Myocyte (in vitro differentiated cells): ENCODE measurements at places on chromosomes 7 and 10. TPM values are rescaled to one million over a fixed set of nuclear protein-coding genes. Genes with fewer than 3 reads are reported as not detected.

Gene NYAP1
- 0.05 TPM in 1 of 2 replicates, not detected in the other for total RNA-seq

Gene OR9A2
- total RNA-seq = not detected in 2 replicates

Gene GOLGA7B
- 0.29 and 0.42 TPM in 2 replicates for total RNA-seq

Gene TMEM178B
- 6.8 and 8.9 TPM in 2 replicates for total RNA-seq

Gene CALHM3
- not detected in 2 replicates for total RNA-seq

Gene DNA2
- total RNA-seq = 4.1 and 5.2 TPM in 2 replicates

Gene TRIL
- 0.40 and 0.42 TPM in 2 replicates for total RNA-seq

Gene ANKRD61
- 0.35 TPM in 1 of 2 replicates, not detected in the other for total RNA-seq

Gene TMEM130
- 0.05 TPM in 1 of 2 replicates, not detected in the other for total RNA-seq

Gene PCGF5
- total RNA-seq = 28.9 and 33.5 TPM in 2 replicates

Gene ENTPD1
- 0.21 and 1.0 TPM in 2 replicates for total RNA-seq

Gene ATOH7
- total RNA-seq = 0.21 and 1.0 TPM in 2 replicates

Gene CRTAC1
- total RNA-seq = not detected in 2 replicates

Gene OR13A1
- not detected in 2 replicates for total RNA-seq

Gene PDIA4
- 193 and 411 TPM in 2 replicates for total RNA-seq

Gene ITGA8
- total RNA-seq = not detected in 2 replicates

DNA sequence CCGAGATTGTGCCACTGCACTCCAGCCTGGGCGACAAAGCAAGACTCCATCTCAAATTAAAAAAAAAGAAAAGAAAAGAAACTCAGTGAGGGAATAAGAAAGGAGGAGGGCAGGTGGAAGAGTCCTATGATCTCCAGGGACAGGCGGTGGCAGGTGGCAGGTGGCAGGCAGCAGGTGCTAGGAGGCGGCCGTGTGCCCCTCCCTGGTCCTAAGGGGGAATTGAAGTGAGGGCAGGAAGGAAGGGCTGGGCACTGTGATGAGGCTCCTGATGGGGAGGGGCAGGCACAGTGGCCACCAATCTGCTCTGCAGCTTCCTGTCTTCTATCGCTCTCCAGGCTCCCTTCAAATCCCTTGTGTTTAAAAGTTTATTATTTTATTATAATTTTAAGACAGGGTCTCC is 41.2 kb upstream of the UBE3C start:
- no peak for DNase-seq

DNA sequence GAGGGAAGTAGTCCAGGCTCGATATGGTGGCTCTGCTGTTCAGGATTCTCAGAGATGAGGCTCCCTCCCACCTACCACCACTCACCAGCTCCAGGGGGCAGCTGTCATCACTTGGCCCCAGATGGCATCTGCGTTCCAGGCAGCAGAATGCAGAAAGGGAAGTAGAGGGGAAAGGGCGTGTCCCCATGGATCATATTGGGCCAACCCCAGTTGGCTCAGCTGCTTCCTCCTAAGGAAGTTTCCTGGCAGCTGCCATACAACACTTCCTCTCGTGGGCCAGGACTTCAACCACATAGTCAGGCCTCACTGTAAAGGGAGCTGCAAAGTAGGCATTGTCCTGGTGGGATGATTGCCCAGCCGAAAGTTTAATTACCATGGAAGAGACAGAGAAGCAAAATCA is 1.6 kb upstream of the TEX36 start:
- DNase-seq = peak; percentile 11

GRCh38 chr7:32298408-32299132 is 191.6 kb downstream of the LSM5 start:
- no peak for DNase-seq

GRCh38 chr10:130708465-130709070 is 572.4 kb downstream of the GLRX3 start:
- DNase-seq = no peak

DNA sequence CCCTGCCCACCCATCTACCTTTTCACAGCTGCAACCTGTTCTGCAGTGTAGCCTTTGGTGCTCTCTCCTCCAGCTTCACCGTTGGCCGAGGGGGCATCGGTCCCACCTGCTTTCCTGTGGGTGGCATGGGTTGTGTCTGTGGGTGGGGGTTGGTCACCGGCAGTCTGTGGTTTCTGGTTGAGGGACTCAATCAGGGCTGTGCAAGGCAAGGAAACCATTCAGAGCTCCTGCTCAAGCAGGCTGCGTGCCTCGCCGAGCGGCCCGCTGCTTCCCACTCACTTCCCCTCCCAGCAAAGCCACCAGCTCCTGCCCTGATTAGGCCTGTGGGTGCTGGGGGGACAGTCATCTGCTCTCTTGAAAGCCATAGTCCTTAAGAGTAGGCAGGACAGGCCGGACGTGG is 9.8 kb downstream of the DNAJB12 start:
- DNase-seq = no peak

GRCh38 chr10:79149662-79150443 is 81.1 kb downstream of the ZMIZ1 start:
- DNase-seq = peak; percentile 78

GRCh38 chr7:111113263-111114017 is 22.5 kb downstream of the LRRN3 start:
- DNase-seq = peak; percentile 56

DNA sequence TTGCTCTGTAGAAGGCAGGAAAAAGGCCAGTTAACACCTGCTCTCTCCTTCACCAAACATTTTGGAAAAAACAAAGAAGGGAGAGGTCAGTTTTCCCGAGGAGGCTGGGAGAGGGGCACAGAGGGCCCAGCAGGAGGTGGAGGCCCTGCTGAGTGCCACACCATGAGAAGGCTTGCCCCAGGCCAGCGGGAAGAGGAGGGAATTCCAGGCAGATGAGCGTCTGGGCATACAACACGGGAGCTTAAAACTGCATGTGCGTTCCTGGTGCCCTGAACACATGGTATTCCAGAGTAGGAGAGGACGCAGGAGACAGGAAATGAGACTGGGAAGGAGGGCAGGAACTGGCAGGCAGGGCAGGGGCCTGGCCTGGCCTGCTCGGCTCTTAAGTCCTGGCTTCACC is 182.4 kb downstream of the CCDC3 start:
- DNase-seq = no peak

DNA sequence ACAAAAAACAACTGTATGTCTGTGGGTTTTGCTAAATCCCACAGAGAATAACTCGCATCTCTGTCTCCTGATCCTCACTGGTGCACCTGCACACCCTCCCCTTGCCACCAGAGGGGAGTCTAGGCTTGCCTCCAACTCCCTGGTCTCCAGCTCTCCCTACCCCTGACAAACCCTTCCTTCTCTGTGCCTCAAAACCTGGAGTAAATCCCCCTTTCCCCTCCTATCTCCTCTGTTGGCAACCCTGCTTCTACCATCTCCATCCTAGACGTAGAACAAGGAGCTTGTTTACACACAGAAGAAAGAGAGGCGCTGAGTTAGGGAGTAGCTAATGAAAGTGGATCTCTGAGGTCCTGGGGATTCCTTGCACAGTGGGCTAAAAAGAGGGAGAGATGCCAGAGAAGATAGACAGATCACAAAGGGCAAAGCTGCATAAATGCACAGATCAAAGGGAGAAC is 6.0 kb downstream of the MBLAC1 start:
- DNase-seq = peak; percentile 76

GRCh38 chr7:121084256-121084655 is 95.7 kb downstream of the CPED1 start:
- DNase-seq = no peak

DNA sequence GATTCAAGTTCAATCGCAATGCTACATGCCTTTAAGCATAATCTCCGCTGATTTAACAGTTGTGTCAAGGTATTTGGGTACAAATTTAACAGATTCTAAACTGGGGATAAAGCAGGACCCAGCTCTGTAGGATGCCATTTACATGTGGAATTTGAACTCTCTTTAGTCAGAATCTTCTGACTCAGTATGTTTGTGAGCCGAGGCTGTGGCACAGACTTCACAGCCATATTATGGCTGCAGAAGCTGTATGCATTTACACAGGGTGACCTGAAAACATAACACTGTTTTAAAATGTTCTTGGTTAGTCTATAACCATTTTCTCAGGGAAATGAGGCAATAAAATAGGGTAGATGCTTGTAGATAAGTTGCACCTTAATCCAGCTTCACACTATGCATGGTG is 8.7 kb downstream of the PDLIM1 start:
- DNase-seq = no peak

- DNase-seq = no peak
Observed at GRCh38 chr10:78850644-78851435, 217.9 kb upstream of the ZMIZ1 start.

DNA sequence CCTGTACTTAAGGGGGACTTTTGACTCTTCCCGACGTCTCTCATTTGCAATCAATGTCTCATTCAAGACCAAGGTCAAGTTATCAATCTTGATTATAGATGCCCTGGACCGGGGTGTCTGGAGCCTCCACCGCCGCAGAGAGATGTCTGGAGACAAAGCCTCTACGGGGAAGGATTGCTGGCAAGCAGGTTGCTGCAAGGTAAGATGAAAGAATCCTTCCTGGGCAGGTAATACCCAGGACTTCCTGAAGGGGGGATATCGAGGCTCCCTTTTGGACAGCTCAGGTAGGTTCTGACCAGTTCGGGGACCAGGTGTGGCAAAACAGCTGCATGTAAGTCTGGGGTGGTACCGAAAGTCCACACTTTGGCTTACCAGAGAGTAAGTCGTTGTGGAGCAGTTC is 12.5 kb upstream of the CUX1 start:
- DNase-seq = no peak

DNA sequence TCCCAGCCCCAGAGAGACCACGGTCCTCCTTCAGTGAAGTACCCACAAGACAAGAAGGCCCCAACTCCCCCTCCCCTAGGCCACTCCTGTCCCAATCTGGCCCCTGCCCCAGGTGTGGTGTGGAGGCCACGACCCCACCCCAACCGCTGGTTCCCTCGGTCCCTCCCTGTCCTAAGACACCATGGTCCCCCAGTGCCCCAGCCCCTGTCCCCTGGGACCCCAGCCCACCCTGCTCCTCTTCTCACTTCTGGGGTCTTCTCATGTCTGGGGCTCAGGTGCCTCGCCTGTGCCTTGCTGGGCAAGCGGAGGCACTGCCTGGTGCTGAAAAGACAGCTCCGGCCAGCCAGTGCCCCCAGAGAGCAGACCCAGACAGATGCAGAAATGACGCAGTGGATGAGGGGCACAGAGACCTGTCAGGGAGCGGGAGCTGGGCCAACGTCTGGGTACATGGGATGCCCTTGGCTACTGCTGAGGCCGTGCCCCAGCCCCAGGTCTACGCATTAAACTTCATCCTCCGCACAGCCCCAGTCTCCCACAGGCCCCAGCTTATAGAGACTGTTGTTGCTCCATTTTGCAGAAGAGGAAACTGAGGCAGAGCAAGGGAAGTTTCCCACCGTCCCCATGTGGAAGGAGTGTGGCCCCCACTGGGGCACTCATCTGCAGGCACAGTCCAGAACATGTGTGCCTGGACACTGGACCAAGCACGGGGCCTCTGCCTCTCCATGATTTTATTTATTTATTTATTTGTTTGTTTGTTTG is 14.8 kb downstream of the GRIFIN start:
- no peak for DNase-seq

DNA sequence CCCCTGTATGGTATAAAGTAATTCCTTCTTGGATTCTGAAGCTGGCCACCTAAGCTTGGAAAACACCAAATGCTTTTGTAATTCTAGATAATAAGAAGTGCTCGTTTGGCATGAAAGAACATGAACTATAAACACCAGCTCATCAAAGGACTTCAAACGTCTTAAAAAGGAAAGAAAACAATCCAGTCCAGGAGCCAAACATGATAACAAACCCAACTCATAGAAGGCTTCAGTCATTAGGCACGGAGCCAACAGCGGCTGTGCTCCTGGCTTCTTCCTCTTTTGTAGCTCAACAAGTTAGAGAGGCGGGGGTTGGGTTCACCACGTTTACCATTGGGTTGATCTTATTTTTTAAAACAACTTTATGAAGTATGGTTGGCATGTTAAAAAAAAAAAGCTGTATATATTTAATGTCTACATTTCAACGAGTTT is 56.4 kb upstream of the ECHDC3 start:
- peak; percentile 26 for DNase-seq

DNA sequence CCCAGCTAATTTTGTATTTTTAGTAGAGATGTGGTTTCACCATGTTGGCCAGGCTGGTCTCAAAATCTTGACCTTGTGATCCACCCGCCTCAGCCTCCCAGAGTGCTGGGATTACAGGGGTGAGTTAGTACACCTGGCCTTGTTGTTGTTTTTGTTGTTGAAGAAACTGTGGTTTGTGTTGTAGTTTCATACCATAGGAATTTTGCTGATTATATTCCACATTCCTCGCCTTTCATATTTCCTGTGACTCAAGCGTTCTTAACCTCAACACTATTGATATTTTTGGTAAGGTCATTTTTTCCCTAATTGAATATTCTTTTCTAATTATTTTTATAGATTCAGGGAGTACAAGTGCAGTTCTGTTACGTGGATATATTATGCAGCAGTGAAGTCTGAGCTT is 16.7 kb downstream of the LIPF start:
- DNase-seq = no peak

DNA sequence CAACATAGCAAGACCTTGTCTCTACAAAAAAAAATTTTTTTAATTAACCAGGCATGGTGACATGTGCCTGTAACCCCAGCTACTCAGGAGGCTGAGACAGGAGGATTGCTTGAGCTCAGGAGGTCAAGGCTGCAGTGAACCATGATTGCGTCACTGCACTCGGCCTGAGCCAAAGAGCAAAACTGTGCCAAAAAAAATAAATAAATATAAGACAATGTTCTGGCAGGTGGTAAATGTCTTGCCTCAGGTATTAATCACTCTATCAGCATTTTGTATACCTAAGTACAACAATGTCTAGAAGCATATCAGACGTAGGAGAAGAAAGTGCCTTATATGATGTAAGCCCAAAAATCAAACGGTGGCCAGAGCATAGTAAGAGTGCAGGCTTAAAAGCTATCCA is 427.8 kb upstream of the C7orf33 start:
- DNase-seq = no peak

- no peak for DNase-seq
Observed at GRCh38 chr7:105841866-105842265, 34.5 kb downstream of the ATXN7L1 start.

- DNase-seq = no peak
Observed at GRCh38 chr7:11447106-11447505, 384.9 kb downstream of the THSD7A start.

- peak; percentile 31 for DNase-seq
Observed at GRCh38 chr10:6348096-6348874, 145.6 kb downstream of the PFKFB3 start.

- DNase-seq = no peak
Observed at GRCh38 chr7:135964791-135965190, 12.4 kb downstream of the MTPN start.

- peak; percentile 42 for DNase-seq
Observed at GRCh38 chr7:140136073-140136472, 40.7 kb downstream of the KDM7A start.

- DNase-seq = no peak
Observed at GRCh38 chr10:125079091-125079600, 81.2 kb downstream of the CTBP2 start.

DNA sequence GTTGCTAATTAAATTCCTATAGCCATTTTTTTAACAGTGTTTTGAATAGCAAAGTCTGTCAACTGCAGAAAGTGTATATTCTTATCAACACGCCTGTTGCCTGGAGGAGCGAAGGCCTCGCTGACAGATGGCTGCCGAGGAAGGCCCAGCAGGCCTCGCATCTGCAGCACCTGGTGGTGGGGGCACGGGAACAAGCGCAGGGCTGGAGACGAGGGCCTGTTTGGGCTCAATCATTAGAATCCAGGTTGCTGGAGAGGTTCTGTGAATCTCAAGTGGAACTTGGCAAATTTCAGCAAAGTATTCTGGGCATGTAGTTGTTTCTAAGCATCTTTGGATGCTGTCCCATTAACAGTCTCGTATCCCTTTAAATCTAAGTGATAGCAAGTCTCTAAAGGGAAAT is 66.1 kb upstream of the FAM204A start:
- no peak for DNase-seq

- no peak for DNase-seq
Observed at GRCh38 chr10:79437111-79437814, 8.2 kb downstream of the ZCCHC24 start.
